ENCODE measurements at places on chromosomes 3 and 15.

GRCh38 chr3:69821133-69821532 lies 81.9 kb downstream of the MITF start:
- no peak for DNase-seq

- DNase-seq: no peak
These were observed 6.1 kb downstream of the IL17RD start for GRCh38 chr3:57158813-57159738.

GRCh38 chr3:47652142-47652541 lies 73.5 kb upstream of the CSPG5 start:
- DNase-seq: no peak

- DNase-seq: no peak
These were observed 92.8 kb downstream of the FOXP1 start for GRCh38 chr3:71490692-71491091.
